PC-3 (cell line): ENCODE measurements at places on chromosomes 2 and 18.

DNA sequence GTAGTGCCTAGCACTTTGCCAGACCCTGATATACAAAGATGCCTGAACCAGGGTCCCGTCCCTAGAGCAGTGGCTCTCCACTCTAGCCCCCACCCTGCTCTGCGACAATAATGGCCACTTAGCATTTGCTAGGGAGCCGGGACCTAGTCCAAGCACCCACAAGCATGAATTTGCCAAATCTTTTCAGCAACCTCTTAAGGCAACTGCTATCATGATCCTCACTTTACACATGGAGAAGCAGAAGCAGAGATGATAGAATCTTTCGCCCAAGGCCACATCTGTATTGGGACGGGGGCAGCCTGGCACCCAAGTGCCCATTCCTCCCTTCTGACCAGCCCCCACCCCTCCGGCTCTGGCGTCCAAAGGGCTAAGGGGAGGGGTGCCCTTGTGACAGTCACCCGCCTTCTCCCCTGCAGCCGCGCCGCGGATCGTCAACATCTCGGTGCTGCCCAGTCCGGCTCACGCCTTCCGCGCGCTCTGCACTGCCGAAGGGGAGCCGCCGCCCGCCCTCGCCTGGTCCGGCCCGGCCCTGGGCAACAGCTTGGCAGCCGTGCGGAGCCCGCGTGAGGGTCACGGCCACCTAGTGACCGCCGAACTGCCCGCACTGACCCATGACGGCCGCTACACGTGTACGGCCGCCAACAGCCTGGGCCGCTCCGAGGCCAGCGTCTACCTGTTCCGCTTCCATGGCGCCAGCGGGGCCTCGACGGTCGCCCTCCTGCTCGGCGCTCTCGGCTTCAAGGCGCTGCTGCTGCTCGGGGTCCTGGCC lies 13.0 kb downstream of the SIGLEC15 start:
- DNase-seq, result no peak

DNA sequence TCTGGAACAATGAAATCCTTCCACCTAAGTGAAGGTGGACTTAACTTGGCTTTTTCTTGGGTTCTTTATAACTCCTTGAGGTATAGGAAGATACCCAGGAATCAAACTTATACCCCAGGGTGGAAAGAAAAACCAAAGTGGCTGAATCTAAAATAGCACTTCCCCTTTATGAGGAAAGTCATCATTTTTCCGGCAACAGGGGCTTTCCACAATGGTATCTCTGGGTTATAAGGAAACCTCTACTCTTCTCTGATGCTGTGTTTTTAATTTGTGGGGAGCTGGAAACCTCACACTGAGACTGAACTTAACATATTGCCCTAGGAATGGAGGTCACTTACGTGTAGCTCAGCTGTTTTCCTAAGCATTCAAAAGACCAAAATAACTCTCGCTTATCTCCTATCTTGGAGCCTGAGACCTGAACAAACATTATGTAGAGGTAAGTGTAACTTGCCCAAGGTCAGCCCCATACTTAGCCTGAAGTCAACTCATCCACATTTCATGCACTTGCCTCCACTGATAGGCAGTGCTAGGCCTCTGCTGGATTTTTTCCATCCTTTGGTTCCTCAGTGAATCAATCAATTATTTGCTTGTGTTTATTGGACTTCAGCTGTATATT lies 117.9 kb downstream of the SETBP1 start:
- DNase-seq, result no peak

- DNase-seq, result peak; percentile 77
Measured at GRCh38 chr2:100242891-100243619, 79.2 kb downstream of the LONRF2 start.

GRCh38 chr2:37472959-37473358 lies 128.5 kb downstream of the QPCT start:
- peak; percentile 92 for DNase-seq

DNA sequence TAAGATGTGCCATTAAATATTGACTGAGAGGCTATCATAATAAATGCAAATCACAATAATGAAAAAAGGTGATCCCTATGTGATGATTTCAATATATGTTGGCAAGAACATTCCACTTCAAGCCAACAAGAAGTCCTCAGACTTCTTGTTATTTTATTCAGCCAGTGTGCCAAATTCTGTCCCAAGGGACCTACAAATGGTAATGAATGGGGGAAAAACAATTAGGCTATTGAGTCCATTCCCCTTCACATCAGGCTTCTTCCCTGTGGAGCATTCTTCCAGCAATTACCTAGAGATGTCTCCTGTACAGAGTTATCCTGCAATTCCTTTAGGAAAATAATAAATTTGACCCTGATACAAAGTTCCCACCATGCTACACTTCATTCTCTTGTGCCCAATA lies 144.4 kb downstream of the PIEZO2 start:
- no peak for DNase-seq

DNA sequence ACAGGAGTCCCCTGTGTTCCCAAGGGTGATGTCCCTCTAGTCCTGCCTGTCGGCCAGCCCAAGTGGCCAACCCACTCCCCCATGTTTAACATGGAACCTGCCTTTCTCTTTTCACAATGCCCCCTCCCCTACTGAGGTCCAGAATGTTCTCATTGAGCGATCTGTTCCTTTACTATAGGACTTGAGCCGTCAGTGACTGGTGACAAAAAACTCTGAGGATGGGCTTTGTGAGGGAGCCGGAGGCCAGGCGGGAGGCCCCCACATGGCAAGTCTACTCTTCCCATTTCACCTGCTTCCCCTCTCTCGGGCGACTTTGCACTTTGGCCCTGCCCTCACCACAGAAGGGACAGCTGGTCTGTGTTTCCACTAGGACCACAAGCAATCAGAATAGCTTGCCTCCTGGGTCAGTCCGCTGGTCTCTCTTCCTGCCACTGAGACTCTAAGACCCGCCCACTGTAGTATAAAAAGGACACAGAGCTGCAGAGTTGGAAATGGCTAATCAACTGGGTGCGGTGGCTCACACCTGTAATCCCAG lies 146.5 kb upstream of the RAB12 start:
- DNase-seq, result no peak

GRCh38 chr2:20544153-20544747 lies 97.4 kb downstream of the RHOB start:
- no peak for DNase-seq

- DNase-seq, result no peak
Measured at GRCh38 chr2:98564541-98565132, 43.7 kb downstream of the COA5 start.

DNA sequence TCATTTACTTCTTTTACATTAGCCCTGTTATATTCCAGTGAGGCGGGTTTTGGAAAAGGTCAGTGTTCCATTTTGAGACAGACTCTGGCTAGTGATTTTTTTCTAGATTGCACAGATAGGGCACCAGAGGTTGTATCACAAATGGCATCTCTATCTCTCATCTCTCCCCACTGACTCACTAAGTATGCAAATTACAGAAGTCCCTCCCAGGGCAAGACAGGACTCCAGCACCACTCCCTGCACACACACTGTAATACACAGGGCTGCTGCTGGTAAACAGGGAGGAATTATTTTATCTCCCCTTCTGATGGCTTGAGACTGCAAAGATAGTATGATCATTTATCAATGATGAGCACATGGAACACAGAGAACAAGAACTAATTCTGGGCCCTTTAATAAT lies 46.2 kb downstream of the AKAIN1 start:
- DNase-seq, result no peak

DNA sequence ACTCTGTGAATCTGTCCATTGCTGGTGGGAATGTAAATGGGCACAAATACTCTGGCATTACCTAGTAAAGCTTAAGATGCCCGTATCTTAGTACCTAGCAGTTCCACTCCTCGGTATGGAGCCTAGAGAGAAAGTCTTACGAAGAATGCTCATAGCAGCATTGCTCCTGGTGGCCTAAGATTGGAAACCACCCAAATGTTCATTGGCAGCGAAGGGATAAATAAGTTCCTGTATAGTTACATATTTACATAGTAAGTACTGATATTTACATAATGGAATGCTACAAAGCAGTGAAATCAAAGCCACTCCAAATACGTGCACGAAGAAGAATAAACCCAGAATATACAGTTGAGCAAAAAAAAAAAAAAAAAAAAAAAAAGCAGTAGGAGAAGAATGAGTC lies 46.7 kb upstream of the PDIA6 start:
- DNase-seq, result no peak

GRCh38 chr2:176521878-176522670 lies 252.8 kb downstream of the MTX2 start:
- no peak for DNase-seq

- no peak for DNase-seq
Measured at GRCh38 chr18:13449651-13450050, 231.1 kb downstream of the LDLRAD4 start.

GRCh38 chr2:189661957-189662321 lies 680 bp downstream of the ASNSD1 start:
- peak; percentile 6 for DNase-seq

GRCh38 chr18:74507927-74508326 lies 11.8 kb downstream of the CNDP2 start:
- no peak for DNase-seq

DNA sequence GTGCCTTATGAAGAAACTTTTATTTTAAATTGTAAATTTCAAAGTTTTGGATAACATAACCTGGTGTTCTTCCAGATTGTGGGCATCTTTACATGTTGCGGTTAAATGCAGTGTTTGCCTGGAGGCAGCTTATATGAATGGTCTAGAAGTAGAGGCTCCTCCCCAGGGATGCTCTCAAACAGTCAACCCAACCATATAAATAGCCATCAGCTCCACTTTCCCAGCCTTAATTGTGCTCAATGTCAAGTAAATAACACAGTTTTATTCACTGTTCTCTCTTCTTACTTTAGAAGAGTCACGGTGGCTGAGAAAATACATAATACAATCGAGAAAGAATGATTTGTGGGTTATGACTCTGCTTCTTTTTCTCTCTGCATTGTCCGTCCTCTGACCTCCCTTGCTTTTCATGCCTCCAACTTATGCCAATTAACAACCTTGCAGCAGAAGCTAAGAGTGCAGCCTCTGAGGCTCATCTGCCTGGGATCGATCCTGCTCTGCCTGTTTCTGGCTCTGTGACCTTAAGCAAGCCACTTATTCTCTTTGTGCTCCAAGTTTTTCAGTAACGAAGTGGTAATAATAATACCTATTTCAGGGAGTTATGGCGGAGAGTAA lies 100.3 kb downstream of the DAW1 start:
- no peak for DNase-seq

DNA sequence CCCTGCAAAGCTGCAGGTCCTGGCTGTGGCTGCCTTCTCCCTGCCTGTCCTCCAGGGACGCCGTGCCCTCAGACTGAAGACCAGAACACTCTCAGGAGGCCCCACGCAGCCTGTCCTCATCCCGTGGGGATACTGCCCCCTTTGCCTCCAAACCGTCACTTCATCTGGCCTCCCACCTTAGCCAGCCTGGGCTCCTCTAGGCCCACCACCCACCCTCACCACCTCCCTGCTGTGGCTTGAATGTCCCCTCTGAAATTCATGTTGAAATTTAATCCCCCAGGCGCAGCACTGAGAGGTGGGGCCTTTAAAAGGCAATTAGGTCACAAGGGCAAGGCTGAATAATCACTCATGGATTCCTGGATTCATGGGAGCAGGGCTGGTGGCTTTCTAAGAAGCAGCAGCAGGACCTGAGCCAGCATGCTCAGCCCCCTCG lies 198.2 kb downstream of the SEPTIN10 start:
- no peak for DNase-seq

GRCh38 chr2:11368059-11368572 lies 23.7 kb upstream of the ROCK2 start:
- no peak for DNase-seq

DNA sequence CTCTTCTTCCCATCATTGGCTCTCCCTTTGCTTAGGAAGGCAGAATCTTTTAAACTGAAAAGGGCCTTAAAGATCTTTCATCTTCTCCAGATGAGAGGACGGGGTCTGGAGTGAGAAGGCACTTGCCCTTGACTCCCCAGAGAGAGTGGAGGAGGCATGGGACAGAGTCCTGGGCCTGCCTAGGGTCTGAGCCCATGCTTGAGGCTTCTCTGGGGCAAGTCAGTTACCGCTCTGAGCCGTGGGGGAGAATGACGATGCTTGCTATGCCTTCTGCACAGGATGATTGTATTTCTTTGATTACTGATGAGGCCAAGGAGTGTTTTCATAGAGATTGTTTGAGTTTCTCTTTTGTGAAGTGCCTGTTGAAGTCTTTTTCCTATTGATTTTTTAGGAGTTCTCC lies 921 bp downstream of the PLB1 start:
- no peak for DNase-seq

- peak; percentile 25 for DNase-seq
Measured at GRCh38 chr2:26245231-26245732, 543 bp downstream of the HADHB start.

GRCh38 chr2:147327613-147328012 lies 517.2 kb upstream of the ACVR2A start:
- DNase-seq, result no peak

DNA sequence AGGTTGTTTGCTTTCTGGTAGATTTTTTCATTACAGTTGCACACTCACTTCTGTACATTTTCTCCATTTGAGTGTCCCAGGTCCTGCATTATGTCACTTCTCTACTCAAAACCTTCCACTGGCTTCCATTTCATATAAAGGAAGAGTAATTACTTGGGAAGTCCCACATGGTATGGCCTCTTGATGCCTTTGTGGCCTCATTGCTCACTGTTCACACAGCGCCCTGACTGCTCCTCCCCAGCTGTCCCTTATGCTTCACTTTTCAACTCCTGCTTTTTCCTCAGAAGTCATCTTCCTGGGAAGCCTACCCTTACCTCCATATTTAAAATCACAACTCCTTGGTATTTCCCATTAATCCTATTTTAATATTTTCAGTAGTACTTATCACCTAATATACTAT lies 24.7 kb downstream of the GULP1 start:
- no peak for DNase-seq
